ENCODE measurements at places on chromosomes 16 and 17. TPM values are rescaled to one million over a fixed set of nuclear protein-coding genes. Genes with fewer than 3 reads are reported as not detected.

DNA sequence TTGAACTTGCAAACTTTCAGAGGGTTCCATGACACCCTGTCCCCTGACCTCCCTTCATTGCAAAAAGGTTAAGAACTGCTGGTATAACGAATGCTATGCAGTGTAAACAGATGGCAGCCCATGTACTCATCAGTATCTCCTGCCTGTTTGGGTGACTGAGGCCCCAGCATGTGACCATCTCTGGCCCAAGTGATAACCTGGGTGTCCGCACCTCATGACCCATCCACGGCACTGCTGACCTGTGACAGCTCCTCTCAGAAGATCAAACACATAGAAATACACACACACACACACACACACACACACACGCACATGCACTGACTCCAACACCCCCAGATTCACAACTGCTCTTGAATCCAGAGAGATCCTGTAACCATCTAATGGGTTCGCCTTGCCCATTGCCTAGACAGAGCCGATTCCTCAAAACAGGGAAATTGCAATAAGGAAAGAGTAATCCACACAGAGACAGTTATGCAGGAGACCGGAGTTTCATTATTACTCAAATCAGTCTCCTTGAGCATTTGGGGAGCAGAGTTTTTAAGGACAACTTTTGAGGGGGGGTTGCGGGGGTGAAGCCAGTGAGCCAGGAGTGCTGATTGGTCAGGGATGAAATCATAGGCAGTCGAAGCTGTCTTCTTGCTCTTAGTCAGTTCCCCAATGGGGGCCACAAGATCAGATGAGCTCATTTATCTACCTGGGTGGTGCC lies 11.3 kb upstream of the PHOSPHO1 start:
- DNase-seq: no peak

GRCh38 chr17:51085150-51085805 lies 35.4 kb downstream of the SPAG9 start:
- no peak for DNase-seq

- DNase-seq: no peak
These were observed 185.4 kb upstream of the RPL38 start for GRCh38 chr17:74018115-74018514.

GRCh38 chr16:51845586-51846305 lies 694.7 kb upstream of the SALL1 start:
- DNase-seq: peak; percentile 85

DNA sequence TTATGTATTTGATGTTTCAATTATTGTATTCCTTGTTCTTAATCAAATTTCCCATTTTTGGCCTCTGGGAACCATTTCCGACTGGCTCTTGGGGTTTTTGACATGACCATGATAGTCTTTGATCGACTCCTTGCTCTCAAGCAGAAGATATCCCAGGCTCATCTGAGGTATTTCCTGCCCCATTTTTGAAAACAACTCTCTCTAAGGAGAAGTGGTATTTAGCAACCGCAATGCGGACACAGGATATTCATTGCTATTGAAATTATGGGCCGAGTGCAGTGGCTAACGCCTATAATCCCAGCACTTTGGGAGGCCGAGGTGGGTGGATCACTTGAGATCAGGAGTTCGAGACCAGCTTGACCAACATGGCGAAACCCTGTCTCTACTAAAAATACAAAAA lies 5.5 kb downstream of the TANGO6 start:
- DNase-seq: no peak

- no peak for DNase-seq
These were observed 472.1 kb upstream of the C16orf82 start for GRCh38 chr16:26594666-26595065.

Gene MRPS34
- 74.7 TPM for polyA plus RNA-seq

- no peak for DNase-seq
These were observed 44.7 kb downstream of the IL21R start for GRCh38 chr16:27446721-27447120.

GRCh38 chr17:17576772-17577234 lies 14.7 kb downstream of the PEMT start:
- no peak for DNase-seq

DNA sequence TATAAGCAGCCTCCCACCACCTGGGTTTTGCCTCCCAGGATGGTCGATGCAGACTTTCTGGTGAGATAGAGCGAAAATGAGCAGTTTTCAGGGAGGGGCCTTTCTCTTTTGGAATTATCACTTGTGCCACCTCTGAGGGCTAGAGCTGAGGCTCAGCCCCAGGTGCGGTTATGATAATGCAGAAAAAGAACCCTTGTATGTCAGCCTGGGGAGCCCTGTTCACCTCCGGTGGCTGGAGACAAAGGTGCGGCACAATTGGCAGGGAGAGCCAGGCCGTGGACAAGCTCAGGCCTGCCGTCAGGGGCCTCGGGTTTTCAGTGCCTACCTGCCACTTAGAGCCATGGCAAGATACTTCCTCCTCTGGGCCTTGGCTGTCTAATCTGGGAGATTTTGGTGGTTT lies 4.4 kb downstream of the SCPEP1 start:
- DNase-seq: no peak

Gene MED31
- 26.7 TPM for polyA plus RNA-seq

- no peak for DNase-seq
These were observed at the start of gene NLRP1 for GRCh38 chr17:5584383-5585286. NLRP1 (minus strand) TSS chr17:5584509; CDS start chr17:5583957, 552 bp downstream.

DNA sequence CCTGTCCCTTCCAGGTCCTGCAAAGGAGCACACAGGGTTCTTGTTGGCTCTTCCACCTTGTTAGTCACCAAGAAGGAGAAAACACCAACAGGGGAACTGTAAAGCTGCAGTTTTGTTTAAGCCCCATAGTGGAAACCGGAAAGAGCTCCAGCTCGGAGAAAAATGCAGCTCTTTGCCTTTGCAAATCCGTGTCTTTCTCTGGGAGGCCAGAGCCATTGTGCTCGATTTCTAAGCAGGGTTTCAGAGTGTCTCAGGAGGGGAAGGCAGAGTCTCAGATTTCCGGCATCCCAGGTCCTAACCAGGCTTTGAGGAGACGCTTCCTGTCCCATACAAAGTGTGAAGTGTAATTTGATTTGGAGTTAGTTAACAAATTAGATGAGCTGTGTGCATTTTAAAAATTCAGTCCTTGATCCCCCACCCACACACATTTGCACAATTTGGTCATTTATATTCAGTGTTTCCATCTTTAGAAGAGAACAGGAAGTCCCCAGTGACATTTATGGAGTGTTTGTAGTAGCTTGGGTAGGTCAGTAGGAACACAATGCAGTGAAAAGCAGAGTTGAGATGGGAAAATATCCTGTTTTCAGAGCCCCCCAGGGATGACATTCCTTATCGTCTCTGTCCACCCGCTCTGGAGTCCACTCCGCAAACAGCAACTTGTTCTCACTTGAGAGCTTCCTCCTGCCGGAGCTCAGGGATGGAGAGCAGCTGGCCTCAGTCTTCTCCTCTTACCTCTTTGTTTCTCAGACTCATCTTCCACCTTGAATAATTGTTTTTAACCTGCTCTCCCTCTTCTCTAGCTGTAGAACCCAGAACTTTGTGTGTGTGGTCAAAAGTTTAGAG lies 331.9 kb downstream of the SEC14L1 start:
- DNase-seq: no peak

- DNase-seq: no peak
These were observed 21.4 kb upstream of the PITPNM3 start for GRCh38 chr17:6577686-6578263.

GRCh38 chr17:69588316-69588715 lies 173.8 kb downstream of the MAP2K6 start:
- DNase-seq: no peak

- no peak for DNase-seq
These were observed 22.9 kb downstream of the MBTPS1 start for GRCh38 chr16:84093879-84094270.

DNA sequence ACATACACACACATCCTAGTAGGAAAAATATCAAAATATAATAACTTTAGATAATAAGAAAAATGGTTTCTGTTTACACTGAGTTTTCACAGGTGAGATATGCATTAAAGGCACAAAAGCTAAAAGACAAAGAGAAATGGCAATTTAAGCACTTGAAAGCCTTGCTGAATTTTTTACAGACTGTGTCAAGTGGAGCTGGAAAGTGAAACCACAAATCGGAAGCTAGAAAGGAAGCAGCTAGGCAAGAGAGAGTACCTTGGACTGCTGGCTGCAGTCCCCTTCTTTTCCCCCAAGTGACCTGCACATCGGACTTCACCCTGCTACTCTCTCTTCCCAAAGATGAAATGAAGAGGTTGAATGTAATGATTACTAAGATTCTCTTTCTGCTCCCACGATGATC lies 135.1 kb downstream of the CDH13 start:
- no peak for DNase-seq

- DNase-seq: no peak
These were observed 8.9 kb downstream of the CTRL start for GRCh38 chr16:67922740-67923139.

- DNase-seq: no peak
These were observed 17.2 kb downstream of the USP31 start for GRCh38 chr16:23131931-23132621.

Gene IL17C
- polyA plus RNA-seq: not detected

DNA sequence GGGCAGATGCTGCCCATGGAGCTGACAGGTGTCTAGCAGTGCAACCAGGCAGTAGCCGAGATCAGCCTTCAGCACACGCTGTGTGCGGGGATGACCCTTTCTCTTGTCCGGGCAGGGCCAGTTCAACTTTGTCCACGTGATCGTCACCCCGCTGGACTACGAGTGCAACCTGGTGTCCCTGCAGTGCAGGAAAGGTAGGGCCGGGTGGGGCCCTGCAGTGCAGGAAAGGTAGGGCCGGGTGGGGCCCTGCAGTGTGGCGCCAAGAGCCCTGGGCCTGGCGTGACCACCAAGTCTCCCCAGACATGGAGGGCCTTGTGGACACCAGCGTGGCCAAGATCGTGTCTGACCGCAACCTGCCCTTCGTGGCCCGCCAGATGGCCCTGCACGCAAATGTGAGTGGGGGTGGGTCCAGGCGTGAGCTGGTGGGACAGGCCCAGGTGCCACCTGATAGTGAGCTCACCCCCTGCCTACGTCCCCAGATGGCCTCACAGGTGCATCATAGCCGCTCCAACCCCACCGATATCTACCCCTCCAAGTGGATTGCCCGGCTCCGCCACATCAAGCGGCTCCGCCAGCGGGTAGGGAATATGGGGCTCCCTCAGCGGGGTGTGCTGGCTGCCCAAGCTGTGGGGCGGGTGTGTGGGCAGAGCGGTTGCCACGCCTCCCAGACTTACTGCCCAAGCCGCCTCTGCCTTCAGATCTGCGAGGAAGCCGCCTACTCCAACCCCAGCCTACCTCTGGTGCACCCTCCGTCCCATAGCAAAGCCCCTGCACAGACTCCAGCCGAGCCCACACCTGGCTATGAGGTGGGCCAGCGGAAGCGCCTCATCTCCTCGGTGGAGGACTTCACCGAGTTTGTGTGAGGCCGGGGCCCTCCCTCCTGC lies 40.2 kb downstream of the TSC2 start:
- DNase-seq: no peak

Gene C17orf78
- polyA plus RNA-seq: 0.23 TPM

Gene TXNDC11
- polyA plus RNA-seq: 42.6 TPM

DNA sequence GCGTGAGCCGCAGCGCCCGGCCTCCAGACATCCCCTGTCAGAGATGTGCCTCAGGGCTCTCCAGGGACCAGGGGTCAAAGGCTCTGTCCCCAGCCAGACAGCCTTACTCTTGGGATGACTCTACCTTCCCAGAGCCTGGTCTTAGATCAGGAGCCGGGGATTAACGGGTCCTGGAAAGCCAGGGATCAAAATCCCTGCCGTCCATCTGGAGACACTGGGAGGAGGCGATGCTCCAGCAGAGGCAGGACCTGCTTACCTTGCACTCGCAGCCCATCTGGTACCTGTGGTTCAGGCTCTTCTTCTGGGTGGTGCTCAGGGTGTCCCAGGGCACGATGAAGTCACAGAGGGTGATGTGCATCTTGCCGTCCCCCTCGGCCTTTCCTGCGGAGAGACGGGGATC lies 16.7 kb upstream of the USP36 start:
- no peak for DNase-seq

DNA sequence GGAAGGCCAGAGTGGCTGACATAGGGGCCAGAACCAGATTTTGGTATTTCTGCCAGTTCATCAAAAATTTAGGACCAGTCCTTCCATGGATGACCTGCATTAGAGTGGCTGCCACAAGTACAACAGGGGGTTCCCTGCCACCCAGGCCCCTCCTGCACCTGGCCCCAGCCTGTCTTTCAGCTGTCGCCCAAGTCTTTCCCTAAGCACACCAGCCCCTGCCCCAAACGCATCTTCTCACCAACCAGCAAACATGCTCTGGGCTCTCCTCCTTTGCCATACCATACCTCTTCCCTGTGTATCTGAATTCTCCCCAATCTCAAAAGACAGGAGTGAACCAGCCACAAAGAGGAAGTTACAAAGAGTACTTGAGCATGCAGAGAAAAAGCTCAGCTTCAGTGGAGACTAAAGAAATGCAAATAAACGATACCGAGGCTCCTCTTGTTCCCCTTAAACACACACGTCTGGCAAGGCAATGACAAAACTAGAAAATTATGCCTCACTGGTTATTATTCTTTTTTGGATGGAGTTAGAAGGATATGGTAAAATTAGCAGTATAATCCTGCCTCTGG lies 130.6 kb downstream of the DYNLRB2 start:
- no peak for DNase-seq

GRCh38 chr17:82980632-82981031 lies 98.8 kb upstream of the METRNL start:
- no peak for DNase-seq

Gene DPEP3
- polyA plus RNA-seq: 0.16 TPM

GRCh38 chr17:43791589-43791988 lies 11.4 kb downstream of the CFAP97D1 start:
- DNase-seq: no peak

Gene KRTAP9-2
- not detected for polyA plus RNA-seq

DNA sequence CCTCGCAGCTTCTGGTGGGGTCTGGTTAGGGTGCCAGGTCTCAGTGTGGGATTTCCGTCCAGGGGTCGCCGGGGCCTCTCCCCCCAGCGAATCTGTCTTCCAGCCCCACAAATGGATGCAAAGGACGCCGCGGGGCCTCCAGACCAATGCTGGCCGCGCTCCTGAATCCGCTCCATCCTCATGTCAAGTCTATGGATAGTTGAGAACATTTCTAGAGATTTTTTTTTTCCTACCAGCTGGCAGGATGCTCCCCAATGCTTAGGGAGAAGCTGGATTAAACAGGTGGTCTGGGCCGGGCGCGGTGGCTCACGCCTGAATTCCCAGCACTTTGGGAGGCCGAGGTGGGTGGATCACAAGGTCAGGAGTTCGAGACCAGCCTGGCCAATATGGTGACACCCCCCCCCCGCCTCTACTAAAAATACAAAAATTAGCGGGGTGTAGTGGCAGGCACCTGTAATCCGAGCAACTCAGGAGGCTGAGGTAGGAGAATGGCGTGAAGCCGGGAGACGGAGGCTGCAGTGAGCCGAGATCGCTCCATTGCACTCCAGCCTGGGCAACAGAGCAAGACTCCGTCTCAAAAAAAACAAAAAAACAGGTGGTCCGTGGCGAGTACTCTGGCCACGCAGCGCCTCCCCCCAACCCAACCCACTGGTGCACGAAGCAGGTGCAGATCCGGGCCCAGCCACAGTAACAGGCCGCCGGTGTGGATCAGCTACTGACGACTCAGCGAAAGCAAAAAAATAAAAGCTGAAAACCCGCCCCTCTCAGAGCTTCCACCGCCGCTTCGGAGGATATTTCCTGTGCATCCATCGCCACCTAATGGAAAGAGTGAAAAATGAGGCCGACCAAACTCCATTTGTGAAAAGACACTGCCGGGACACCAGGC lies 1.1 kb upstream of the NXN start:
- peak; percentile 66 for DNase-seq

GRCh38 chr16:23148513-23149266 lies 562 bp downstream of the USP31 start:
- peak; percentile 50 for DNase-seq

GRCh38 chr17:39404542-39405378 lies 3.3 kb upstream of the FBXL20 start:
- no peak for DNase-seq

GRCh38 chr17:43529947-43530287 lies 16.2 kb downstream of the ETV4 start:
- no peak for DNase-seq
